Cerebellar nuclear complex (tissue), 1 donor: ENCODE measurements at places on chromosomes 12 and 14.

DNA sequence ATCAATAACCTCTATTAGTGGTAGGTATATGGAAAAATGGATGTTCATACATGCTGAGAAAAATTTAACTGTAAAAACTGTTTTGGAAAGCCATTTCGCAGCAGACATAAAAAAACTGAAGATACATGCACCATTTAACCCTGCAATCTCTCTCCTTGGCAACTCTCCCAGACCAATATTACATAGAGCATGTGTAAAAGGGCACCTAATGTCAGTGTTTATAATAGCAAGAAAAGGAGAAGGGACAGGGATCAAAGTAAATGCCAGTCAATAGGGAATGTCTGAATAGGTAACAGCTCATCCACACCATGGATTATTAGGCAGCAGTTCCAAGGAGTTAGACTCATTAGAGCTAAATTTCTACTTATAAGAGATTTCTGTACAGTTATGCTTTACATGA is 77.2 kb downstream of the BTG1 start:
- DNase-seq = no peak

DNA sequence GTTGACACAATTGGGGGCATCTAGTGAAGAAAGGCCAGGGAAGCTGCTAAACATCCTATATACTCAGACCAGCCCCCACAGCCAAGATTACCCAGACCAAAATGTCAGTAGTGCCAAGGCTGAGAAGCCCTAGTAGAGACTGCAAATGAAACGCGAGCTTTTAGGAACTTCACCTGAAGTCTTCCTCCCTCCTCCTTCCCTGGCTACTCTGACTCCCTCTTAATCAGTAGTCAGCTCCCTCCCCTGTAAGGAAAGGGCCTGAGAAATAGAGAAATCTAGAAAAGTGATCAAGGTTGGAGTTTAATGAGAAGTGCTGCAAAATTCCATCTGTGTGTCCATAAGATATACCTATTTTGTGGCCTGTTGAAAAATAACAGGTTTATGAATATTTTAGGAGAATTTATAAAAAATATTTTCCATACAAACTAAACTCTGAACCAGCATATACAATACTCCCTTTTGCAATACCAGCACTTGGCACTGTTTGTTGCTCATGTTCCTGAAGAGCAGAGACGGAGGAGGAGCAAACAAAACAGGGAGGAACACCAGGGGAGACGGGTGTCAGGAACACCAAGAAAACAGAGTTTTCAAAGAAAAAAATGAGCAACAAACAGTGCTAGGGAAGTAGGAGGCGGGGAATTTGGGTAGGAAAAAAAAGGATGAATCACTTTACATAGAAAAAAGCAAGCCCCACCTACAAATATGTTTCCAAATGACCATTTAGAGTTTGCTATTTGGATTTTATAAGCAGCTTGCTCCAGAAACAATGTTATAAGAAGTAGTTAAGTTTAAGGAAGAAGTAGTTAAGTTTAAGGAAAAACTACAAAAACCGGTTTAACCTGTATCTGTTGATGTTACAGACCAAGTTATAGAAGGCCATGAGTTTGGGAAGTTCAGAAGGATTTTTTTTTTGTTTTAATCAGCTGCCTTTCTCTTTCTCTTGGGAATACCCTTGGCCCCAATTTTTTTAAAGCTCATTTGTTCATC is 282.1 kb upstream of the GRIP1 start:
- DNase-seq = no peak

GRCh38 chr14:31781578-31781977 is 220.4 kb downstream of the NUBPL start:
- no peak for DNase-seq

GRCh38 chr12:2453761-2454090 is 341.0 kb upstream of the FKBP4 start:
- no peak for DNase-seq

DNA sequence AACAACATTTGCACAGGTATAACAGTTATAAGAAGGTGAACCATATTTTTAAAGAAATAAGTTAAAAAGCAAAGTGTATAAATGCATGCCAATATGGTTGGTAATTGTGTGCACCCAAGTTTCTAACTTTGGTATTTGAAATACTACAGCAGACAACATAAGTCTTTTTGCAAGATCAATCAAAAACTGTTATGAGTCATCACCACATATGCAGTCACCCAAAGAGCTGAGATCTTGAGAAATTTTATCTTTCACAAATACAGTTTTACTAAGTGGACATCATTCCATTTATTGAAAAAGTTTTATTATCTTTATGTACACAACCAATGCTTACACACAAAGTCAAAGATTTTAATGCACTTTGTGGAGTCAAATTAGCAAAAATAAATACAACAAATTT is 7.0 kb upstream of the ACSS3 start:
- no peak for DNase-seq

DNA sequence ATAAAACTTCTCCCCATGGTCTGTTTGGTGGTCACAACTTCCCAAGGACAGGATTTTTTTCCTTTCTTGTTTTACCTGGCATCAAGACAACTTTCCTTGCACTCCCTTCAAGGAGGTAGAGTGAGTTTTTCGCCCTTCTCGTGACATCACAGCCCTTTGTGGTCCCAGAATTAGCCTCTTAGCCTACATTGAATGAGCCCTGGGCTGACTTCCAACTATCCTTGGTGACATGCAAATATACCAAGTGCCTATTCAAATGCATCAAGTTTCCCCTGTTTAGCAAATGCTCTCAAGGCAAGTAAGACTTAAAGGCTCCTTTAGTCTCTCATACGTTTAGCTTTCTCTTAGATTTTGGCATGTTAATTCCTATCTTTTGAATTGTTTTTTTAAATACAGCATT is 36.6 kb downstream of the TC2N start:
- DNase-seq = no peak

DNA sequence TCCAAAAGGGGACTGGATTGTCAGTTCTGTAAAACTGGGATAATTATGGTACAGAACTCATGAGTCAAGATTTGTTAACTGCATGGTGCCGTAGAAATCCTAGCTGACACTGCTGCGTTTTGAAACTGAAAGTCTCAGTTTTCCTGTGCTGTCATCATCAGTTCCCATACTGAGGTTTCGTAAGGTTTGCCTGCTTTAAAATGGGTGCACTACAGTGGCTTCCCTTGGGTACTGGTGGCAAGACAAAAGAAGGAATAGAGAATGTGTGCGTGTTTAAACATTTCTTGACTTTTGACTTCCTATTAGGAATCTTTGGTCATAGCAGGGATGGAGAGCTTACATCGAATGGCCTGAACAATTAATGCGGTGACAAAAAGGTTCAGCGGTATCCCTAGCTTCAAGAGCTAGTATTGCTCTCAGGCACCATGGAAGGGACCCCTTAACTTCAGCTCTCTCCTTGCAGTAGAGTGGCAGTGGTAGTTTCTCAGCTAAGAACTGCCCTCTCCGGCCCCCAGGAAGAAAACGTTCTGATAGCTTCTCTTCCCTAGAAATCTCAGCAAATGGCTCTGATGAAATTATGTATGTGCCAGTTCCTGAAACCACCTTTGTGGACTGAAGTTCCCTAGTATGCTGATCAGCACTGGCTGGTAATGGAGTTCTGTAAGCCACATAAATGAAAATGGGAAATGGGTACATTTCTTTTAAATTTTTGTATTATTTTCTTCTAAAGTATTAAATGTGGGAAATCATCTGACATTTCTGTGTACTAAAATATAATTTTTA is 28.9 kb downstream of the ANO6 start:
- no peak for DNase-seq

DNA sequence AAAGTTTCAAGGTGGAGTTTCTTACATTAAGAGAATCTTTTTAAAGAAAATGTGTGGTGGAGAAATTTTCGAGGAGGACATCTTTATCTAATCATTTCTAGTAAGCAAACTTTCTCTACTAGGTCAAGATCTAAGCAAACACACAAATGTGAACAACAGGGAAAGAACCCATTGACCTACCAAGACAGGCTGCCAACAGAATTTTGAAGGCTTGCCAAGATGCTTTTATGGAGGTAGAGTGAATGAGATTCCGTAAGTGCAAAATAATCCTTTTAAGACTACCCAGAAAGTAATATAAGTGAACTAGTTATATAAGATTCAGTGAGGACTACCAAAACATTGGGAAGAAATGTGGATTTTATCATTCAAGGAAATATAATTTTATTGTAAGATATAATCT is 357.1 kb upstream of the PDE3A start:
- no peak for DNase-seq

DNA sequence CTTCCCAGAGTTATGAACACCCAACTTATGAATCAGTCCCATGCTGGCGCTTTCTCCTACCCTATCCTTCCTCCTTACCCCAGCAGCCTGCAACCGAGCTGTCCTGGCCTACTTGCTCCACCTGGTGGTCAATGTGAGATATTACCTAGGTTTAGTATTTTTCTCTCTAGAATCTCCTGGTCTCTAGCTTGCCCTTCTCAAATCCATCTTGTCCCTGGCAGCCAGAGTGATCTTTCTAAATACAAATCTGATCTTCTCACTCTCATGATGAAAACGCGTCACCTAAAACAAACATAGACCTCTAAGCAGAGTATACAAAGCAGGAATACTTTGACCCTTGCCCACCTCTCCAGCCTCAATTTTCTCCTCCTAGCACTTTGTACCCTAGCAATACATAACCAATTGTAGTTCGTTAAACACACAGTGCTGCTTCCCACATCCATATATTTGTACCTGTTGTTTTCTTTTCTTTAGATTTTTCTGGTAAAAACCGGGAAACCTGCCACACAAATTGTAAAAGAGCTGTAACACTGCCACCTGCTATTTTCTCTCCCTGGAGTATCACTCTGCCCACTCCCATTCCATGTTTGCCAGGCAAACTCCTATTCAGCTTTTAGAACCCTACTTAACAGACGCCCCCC is 20.0 kb upstream of the TCP11L2 start:
- DNase-seq = no peak

DNA sequence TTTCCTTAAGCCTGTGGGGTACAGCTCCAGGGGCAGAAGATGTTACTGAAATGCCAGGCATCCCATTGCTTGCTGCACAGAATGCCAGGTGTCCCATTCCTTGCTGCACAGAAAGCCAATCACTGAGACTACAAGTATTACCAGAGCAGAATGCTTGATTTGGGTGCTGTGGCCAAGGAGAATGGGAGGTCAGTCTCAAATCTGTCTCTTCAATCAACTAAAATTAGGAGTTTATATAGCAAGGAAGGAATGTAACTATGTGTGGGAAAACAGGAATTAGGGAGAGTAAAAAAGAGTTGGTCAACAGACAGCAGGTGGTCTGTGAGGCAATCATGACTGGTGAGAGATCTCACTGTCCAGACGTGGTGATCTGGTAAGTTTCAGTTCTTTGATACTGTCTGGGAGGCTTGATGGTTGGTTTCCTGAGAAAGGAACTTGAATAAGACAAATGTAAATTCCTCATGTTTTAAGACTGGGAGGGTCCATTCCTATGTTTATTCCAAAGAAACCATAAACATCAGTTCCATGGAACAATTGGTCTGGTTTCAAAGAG is 31.2 kb upstream of the VASH1 start:
- no peak for DNase-seq

- DNase-seq = no peak
Observed at GRCh38 chr12:132777614-132778013, 16.0 kb upstream of the ANKLE2 start.

GRCh38 chr14:102821252-102821651 is 44.0 kb downstream of the TRAF3 start:
- no peak for DNase-seq

DNA sequence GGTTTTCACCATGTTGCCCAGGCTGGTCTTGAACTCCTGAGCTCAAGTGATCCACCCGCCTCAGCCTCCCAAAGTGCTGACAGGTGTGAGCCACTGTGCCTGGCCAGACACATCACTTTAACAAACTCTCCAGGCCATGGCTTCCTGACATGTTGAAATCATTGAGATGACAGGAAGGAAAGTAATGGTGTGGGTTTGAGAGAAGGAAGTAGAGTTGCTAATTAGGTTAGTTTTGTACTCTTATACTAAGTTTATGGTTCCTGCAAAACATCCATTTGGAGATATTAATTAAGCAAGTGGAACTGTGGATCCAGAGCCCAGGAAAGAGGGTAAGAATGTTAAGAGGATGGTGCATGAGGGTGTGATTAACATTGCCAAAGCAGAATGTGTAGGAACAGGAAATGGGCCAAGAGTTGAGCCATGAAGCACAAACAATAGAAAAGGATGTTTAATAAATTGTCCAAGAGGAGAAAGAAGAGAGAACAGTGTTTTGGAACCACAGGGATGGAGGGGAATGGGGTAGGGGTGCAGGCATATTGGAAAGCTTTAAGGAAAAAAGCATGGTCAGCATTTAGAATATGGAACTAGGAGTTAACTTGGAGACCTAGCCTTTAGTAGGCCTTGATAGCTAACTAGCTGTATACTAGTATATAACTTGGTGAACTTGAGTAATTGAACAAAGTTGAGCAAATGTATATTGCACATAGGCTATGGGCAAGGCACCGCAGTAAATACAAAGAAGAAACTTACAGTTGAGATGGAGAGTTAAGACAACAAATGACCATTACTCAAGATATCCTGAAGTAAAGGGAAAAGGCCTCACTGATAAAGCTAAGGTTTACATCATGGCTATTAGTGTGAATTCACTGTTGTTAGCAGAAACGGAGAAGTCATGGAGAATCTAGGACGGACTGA is 91.3 kb upstream of the DNM1L start:
- no peak for DNase-seq

- no peak for DNase-seq
Observed at GRCh38 chr14:105346200-105346533, 31.6 kb downstream of the PACS2 start.

DNA sequence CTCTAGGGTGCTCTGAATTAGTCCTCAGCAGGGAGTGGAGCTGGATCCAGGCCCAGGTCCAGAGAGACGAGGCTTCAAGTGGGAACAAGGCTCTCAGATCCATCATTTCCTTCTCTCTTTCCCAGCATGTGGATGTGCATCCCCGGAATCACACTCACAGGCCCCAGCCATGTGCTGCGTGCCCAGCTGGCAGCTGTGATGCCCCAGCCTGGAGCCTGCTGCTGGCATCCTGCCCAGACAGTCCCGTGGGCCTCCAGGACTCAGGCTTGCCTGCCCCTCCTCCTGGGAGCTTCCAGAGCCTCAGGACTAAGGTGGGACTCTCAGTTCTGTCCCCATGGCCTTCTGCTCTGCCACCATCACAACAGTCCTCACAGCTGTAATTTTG is 6.2 kb upstream of the KRT84 start:
- no peak for DNase-seq

- no peak for DNase-seq
Observed at GRCh38 chr12:31631809-31632208, 27.7 kb upstream of the ETFBKMT start.

DNA sequence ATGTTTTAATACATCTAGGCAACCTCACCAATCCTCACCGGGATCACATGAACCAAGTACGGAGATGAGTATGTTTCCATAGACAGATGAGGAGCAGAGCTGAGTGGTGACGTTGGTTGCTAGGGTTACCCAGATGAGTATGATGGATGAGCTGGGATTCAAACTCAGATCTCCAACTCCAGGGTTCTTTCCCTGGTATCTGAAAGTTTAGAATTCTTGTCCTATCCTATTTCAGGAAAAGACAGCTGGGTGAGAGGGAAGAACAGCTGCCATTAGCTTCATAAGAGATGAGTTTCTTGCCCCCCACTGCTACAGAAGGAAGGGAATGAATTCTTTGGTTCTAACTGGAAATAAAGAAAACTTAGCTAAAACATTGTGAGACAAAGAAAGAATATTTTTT is 728.9 kb upstream of the TBX3 start:
- DNase-seq = no peak
